ENCODE measurements at places on chromosomes 1 and 21.

- DNase-seq, result no peak
These were observed 28.7 kb downstream of the DDX20 start for GRCh38 chr1:111784273-111784901.

- DNase-seq, result no peak
These were observed 17.8 kb upstream of the SERTAD4 start for GRCh38 chr1:210214573-210215409.

DNA sequence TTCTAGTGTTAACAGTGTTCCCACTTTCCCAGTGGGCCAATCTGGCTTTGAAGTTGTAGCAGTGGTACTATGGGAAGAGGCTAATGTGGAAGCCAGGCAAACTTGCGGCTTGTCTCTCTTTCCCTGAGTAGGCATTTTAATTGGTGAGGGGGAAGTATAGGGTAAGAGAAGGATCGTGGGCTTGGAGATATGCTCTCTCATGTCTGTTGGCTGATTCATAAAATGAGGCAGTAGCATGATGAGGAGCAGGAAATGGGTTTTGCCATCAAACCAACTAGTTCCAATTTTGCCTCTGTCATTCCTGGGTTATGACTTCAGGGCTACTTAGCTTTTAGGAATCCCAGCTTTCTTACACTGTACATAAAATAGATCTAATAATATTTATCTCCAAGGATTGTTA is 12.1 kb downstream of the C8A start:
- DNase-seq, result no peak

DNA sequence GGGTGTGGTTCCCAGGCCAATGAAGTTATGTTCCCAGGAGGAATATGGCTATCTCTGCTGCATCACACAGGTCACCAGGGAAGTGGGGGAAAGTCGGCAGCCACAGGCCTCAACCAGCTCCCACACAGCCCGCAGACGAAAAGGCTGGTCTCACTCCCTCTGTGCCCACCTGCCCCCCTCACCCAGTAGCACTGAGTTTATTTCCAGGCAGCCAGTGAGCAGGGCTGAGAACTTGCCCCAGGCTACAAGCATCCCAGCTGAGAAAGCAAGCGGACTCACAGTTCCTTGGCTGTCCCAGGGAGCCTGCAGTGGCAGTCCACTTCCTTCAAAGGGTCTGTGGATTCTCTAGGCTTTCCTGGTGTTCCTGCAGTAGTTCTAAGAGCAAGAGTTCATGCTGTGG is 68.9 kb downstream of the SLC5A9 start:
- DNase-seq, result no peak

DNA sequence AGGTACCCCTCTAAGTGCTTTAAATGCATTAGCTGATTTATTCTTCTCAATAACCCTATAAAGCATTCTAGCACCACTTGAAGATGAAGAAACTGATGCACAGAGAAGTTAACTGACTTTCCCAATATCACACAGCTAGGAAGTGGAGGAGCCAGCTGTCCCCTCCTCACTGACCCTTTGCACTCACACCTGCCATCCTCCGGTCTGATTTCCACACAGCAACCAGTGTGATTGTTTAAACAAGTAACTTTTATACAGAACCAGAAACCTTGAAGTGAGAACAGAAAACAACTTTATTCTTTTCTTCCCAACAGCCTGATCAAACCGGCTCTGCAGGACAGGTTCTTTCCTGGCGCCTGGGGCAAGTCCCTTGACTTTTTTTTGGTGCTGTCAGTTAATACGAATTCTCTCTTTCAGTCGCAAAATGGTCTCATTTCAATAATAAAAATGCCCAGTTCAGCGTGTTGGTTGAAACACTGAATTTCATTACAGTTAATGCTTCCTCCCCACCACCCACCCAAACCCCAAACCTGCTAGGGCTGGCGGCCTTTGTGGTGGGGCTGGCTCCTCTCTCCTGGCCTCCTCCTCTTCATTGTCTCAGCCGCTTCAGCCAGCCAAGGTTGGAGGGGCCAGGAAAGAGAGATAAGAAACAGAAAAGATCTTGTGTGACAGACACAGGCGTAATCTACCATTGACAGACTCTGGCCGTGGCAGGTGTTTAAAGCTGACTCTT is 26.4 kb upstream of the EEIG2 start:
- no peak for DNase-seq

DNA sequence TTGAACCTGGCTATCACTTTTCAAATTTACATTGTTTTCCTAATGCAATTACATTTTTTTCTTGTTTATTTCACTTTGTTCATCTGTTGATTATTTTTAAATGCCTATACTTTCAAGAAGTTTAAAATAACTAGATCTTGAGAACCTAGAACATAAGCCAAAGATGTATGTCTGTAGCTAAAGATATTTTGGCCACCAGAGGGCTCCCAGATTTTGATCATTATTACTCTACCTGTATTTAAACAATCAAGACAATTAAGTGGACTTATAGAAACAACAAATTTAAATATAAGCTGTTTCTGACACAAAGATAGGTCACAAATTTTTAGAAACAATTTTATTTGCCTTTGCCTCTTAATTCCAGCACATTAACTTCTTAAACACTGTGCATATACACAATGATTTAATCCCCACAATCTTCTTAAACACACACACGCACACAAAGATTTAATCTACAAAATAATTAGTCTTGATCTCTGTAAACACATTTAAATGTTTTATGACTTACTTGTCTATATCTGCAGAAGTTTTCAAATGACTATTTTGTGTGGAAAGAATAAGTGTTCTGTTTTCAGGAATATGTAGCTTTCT is 380.0 kb downstream of the DSCAM start:
- peak; percentile 5 for DNase-seq

GRCh38 chr1:181531951-181532600 is 48.8 kb downstream of the CACNA1E start:
- DNase-seq, result no peak

GRCh38 chr1:22711071-22711470 is 432 bp downstream of the EPHB2 start:
- no peak for DNase-seq

GRCh38 chr1:226494092-226494609 is 54.4 kb upstream of the STUM start:
- DNase-seq, result no peak

DNA sequence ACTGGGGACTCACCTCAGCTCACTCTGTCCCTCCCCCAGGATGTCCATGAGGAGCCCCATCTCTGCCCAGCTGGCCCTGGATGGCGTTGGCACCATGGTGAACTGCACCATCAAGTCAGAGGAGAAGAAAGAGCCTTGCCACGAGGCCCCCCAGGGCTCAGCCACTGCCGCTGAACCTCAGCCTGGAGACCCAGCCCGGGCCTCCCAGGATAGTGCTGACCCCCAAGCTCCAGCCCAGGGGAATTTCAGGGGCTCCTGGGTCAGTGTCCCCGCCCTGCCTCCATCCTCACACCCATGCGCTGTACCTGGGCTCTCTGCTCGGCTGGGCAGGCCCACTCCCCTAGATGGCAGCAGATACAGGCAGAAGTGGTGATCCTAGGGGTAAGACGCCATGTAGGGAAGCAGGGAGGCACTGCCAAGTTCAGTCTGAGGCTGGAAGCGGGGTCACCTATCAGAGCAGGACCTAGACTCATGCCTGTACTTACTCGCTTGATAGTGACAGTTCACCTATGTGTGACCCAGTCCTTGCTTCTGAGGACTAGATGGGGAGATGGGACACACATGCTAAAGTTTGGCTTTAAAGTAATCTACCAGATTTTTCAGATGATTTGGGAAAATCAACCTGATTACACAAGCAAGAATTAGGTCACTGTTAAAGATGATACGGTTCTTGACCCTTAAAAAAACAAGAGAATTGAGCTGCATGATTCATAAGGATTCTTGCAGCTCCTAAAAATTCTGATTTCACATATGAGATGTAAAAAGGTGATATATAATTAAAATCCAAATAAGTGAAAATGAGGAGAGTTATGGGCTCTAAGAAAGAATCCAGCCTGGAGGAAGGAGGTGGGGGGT is 38.7 kb downstream of the ETNK2 start:
- DNase-seq, result no peak

- no peak for DNase-seq
These were observed 60.8 kb upstream of the USP24 start for GRCh38 chr1:55275941-55276341.

GRCh38 chr1:10400013-10400412 is 1.1 kb downstream of the PGD start:
- DNase-seq, result no peak

GRCh38 chr1:46492269-46492853 is 2.7 kb downstream of the DMBX1 start:
- no peak for DNase-seq

GRCh38 chr1:76035053-76035452 is 39.5 kb upstream of the ST6GALNAC3 start:
- DNase-seq, result no peak

- DNase-seq, result no peak
These were observed 1064.9 kb downstream of the TTLL7 start for GRCh38 chr1:82934074-82934473.

GRCh38 chr1:221023482-221023881 is 144.2 kb downstream of the HLX start:
- DNase-seq, result no peak

DNA sequence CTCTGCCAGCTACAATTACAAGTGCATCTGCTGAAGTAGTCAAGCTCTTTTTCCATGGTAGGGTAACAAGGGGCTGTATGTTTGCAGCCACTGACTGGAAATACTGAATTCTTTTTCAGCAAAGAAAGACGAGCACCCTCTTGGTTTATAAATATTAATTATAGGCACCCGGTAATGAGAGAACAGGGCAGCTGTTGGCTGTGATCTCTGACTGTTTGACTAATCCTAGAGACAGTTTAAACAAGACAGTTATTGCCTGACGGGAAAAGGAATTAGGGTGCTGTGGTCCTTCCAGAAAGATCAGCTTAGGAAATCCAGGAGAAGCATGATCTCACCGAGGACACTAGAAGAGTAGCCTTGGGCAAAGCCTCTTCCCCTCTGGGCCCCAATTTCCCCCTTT is 183.7 kb upstream of the ZC3H12A start:
- DNase-seq, result no peak

DNA sequence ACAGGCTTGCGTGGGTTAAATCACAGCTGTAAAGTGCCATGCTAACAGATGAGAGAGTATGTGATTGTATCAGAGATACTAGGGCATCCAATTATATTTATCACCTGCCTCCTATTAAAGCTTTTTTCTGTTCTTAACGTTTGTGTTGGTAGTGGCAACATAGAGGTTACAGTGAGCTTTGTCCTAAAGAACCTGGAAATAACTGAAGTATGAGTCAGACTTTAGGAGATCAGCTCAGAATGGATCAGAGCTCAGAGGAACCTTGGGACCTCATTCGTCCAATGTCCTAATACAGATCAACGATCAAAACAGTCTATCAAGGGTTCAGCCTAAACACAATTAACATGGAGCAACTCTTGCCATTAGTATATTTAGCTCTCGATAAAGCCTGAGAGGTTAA is 81.0 kb downstream of the RGS7 start:
- no peak for DNase-seq

- no peak for DNase-seq
These were observed 680.1 kb downstream of the MATN1 start for GRCh38 chr1:30043256-30043655.

DNA sequence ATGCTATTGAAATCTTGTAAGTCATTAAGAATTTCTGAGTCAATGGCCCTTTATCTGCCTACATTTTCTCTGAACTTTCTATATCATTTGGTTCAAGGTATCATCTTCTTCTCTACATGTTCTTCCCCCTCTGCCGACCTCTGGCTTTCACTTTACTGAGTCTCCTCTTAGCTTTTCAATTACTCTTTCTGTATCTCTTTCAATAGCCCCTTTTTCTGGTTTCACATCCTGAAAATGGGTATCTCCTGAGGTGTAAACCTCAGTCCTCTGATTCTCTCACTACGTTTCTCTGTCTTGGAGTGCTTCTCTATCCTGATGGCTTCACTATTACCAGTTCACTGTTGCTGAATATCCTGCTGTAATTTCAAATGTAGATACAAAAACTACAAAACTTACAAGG is 98.9 kb downstream of the LYST start:
- DNase-seq, result no peak

Data from NCI-H1436 (cell line).